ENCODE measurements at places on chromosomes 7 and 10. TPM values are rescaled to one million over a fixed set of nuclear protein-coding genes. Genes with fewer than 3 reads are reported as not detected.

HABP2 gene
- total RNA-seq, result not detected

SLC18A2 gene
- total RNA-seq, result 0.06 TPM

STRIP2 gene
- 120 TPM for total RNA-seq

GIMAP4 gene
- 202 TPM for total RNA-seq

KIAA1549 gene
- 1.1 TPM for total RNA-seq

GRCh38 chr7:132117181-132117580, 459.1 kb downstream of the PLXNA4 start:
- no peak for DNase-seq

- DNase-seq, result no peak
Observed at GRCh38 chr10:106680061-106680460, 484.4 kb downstream of the SORCS1 start.

- no peak for DNase-seq
Observed at GRCh38 chr7:102321351-102322201, 34.7 kb downstream of the SPDYE6 start.

DNA sequence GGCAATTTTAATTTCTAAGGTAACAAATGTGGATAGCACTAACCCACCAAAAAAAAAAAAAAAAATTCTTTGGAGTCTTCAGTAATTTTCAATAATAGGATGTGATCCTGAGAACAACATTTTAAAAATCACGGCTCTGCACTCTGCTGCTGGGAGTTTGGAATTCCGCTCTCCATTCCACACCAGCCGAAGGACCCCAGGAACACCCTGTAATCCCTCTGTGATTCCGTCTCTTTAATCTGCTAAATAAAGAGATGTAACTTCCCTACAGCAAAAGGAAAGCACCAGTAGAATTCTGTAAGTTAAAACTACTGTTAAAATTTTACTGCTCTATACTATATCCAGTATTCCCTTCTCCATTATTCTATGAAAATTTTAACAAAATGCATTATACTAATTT, 284.5 kb downstream of the PTPRN2 start:
- DNase-seq, result no peak

- DNase-seq, result no peak
Observed at GRCh38 chr7:92020636-92021035, 80.0 kb downstream of the AKAP9 start.

DNA sequence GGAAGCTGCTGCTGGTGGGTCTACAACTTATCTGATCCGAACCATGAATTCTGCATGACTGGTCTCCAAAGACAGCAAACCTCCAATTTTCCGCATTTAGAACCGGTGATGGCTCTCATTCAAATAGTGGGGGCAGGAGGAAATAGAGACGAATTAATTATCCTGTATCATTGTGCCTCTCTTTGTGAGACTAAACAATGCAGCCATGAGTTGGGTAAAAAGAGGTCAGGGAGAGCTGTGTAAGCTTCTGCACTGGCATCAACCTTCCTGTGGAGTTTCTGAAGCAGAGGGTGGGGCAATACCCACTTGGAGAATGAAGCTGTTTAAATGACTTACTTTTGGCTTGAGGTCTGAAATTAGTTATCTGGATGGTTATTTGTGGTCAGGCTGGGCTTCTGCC, 266.4 kb downstream of the SORCS3 start:
- DNase-seq, result no peak
